ENCODE measurements at places on chromosomes 3 and 15.

DNA sequence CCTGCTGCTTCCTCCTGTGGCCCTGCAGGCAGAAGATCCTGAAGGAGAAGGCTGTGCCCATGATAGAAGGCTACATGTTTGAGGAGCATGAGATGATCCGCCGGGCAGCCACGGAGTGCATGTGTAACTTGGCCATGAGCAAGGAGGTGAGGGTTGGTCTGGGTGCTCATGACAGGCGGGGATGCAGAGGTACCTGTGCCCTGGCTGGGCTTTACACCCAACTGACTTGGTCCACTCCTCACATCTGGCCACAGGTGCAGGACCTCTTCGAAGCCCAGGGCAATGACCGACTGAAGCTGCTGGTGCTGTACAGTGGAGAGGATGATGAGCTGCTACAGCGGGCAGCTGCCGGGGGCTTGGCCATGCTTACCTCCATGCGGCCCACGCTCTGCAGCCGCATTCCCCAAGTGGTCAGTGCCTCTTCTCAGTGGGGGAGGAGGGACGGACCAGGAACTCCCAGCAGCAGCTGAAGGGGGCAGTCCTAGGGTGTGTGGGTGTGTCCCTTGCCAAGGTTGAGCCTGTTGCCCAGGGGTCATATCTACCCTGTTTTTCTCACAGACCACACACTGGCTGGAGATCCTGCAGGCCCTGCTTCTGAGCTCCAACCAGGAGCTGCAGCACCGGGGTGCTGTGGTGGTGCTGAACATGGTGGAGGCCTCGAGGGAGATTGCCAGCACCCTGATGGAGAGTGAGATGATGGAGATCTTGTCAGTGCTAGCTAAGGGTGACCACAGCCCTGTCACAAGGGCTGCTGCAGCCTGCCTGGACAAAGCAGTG is 1.6 kb upstream of the RCCD1 start:
- no peak for DNase-seq

GRCh38 chr3:5343459-5343858 is 156.0 kb downstream of the EDEM1 start:
- DNase-seq: no peak

DNA sequence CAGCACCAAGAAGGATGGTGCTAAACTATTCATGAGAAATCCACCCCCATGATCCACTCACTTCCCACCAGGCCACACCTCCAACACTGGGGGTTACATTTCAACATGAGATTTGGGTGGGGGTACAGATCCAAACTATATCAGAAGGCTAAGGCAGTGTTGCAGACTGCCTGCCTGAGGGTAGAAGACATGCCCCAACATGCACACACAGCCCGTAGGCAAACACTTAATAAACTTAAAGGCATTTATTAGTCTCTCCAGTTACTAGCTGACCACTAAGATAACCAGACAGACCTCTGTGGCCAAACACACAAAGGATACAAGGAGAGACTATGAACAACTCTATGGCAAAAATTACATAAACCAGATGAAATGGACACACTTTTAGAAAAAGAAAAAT is 10.2 kb downstream of the FAM162A start:
- no peak for DNase-seq

DNA sequence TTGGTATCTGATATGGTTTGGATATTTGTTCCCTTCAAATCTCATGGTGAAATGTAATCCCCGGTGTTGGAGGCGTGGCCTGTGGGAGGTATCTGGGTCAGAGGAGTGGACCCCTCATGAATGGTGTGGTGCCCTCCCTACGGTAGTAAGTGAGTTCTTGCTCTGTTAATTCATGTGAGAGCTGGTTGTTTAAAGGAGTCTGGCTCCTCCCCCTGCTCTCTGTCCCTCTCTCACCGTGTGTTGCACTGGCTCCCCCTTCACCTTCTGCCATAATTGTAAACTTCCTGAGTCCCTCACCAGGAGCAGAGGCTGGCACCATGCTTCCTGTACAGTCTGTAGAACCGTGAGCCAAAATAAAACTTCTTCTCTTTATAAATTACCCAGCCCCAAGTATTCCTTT is 246.9 kb upstream of the AGTR1 start:
- DNase-seq: no peak

- DNase-seq: no peak
These were observed 72.7 kb upstream of the HACD2 start for GRCh38 chr3:123657568-123657967.

DNA sequence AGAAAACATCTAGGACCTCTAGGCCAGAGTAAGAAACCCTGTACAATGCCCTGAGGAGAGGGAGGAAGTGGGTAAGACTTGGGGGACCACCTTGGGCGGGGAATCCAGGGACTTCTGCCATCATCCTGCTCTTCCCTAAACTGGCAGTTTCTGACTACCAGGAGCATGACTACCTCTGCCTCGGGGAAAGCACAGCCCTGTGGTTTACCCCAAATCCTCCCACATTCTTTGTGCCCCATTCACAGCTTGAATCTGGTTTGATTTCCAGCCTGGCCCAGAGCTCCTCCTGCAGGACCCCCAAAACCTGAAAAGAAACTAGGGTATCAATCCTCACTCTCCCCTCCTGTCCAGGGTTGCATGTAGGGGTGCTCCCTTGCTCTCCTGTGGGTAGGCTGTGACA is 4.7 kb downstream of the C3orf18 start:
- DNase-seq: no peak

GRCh38 chr3:144112437-144112836 is 140.8 kb downstream of the DIPK2A start:
- DNase-seq: no peak

- no peak for DNase-seq
These were observed 153.1 kb downstream of the SEMA6D start for GRCh38 chr15:47870300-47870955.

DNA sequence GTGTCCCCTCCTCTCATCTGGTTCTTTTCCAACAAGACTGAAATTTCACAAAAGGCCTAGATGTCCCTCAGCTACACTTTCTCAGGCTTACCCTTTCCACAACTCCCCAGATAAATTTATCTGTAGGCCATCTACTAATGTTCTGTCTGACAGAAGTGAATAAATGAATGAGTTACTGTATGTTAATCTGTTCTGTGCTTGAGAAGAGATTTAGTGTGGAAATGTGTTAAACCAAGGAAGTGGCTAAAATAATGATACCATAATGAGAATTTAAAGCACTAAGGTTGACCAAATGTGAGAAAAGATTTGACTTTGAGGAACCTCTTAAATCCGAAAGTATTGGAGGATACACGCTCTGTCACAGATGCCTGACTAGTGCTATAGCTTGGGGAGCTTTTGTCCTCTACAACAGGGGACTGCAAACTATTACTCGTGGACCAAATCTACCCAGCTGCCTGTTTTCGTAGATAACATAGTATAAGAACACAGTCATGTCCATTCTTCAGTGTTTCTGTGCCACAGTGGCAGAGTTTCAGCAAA is 74.8 kb upstream of the P2RY1 start:
- no peak for DNase-seq

- DNase-seq: no peak
These were observed 326.6 kb downstream of the ARPP21 start for GRCh38 chr3:35965908-35966307.

DNA sequence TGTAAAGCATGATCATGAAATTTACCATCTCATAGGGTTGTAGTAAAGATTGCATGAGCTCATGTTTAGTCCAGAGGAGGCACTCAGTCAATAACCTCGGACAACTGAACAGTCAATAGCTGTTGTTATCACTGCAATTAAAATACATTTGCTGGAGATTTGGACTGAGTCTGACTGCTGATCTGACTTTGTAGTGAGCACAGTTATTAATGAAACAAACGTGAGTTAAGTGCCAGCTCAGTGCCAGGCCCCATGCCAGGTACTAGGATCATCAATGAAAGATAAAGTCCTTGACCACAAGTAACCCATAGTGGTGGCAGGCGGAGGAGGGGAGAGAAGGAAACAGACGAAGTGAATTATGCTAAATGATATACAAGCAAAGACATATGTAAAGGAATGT is 43.7 kb upstream of the PRICKLE2 start:
- no peak for DNase-seq
